ENCODE measurements at places on chromosomes 13 and 19.

GRCh38 chr19:47370045-47370611, 21.0 kb downstream of the DHX34 start:
- DNase-seq: no peak

GRCh38 chr13:53042877-53043276, 14.3 kb downstream of the OLFM4 start:
- no peak for DNase-seq

DNA sequence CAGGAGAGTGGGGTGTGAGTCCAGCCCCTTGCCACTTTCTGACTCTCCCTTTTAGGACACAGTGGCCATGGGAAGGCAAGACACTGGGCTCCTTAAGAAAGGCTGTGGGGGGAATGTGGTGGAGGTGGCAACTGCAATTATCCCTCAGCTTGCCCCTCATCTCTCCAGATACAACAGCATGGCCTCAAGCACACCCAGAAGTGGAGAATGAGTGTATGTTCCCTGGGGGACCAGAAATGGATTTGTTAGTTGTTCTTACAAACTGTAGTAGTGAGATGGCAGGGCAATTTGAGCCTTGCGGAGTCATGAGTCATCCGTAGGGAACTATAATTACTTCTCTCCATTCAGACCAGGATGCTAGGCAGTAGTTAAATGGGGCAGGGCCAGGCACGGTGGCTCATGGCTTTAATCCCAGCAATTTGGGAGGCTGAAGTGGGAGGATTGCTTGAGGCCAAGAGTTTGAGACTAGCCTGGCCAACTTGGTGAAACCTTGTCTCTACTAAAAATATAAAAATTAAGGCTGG, 25.6 kb upstream of the CXCL17 start:
- no peak for DNase-seq

- no peak for DNase-seq
These were observed 104.3 kb downstream of the STARD13 start for GRCh38 chr13:33181264-33181663.

DNA sequence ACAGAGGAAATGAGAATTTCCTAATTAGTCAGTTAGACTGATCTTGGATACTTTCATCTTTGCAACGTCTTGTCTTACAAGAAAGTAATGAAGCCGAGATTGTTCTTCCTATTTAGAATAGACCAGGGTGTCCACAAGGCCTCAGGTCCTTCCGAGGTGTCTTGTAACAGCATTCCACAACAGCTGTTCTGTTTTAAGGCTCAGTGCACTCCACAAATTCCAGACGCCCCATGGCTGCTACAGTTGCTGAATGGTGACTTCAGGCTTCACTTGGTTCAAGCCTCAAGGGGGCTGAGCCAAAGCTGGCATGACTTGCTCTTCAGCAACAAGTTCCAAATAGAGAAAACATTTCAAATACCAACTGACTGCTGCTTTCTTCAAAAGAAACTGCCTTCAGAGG, 143.4 kb downstream of the SHISA2 start:
- no peak for DNase-seq

Data from erythroblast (primary cell).